ENCODE measurements at places on chromosomes 1 and 21. TPM values are rescaled to one million over a fixed set of nuclear protein-coding genes. Genes with fewer than 3 reads are reported as not detected.

The CFAP74 gene
- not detected for total RNA-seq

The GJA8 gene
- total RNA-seq = not detected

The CD160 gene
- not detected for total RNA-seq

The ADORA3 gene
- total RNA-seq = not detected

The CHRNB2 gene
- not detected for total RNA-seq

The PITHD1 gene
- total RNA-seq = 63.3 TPM

DNA sequence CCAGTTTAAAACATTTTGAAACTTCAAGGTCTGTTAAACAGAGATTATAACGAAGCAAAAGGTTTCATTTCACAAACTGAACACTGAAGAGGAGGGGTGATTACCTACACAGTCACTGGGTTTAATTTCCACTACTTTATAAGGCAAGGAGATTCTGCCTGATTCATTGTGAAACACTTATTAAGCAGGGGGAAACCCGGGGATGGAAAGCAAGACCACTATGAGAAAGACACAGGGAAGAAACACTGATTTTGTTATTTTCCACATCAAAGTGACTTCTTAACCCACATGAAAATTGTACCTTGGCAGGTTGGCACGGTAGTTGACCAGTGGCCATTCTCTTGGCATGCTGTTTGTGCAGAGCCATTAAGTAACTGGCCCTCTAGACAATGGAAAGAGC, 8.1 kb upstream of the F5 start:
- H3K4me3 ChIP-seq = peak overlapping the region; percentile 39
- no peak for DNase-seq
- H3K27me3 ChIP-seq = no peaks in the 10 kb centered on the region

GRCh38 chr1:107195476-107195875, 54.6 kb downstream of the NTNG1 start:
- H3K27ac ChIP-seq = no peak overlapping the region
- H3K36me3 ChIP-seq = no peaks in the 10 kb centered on the region

DNA sequence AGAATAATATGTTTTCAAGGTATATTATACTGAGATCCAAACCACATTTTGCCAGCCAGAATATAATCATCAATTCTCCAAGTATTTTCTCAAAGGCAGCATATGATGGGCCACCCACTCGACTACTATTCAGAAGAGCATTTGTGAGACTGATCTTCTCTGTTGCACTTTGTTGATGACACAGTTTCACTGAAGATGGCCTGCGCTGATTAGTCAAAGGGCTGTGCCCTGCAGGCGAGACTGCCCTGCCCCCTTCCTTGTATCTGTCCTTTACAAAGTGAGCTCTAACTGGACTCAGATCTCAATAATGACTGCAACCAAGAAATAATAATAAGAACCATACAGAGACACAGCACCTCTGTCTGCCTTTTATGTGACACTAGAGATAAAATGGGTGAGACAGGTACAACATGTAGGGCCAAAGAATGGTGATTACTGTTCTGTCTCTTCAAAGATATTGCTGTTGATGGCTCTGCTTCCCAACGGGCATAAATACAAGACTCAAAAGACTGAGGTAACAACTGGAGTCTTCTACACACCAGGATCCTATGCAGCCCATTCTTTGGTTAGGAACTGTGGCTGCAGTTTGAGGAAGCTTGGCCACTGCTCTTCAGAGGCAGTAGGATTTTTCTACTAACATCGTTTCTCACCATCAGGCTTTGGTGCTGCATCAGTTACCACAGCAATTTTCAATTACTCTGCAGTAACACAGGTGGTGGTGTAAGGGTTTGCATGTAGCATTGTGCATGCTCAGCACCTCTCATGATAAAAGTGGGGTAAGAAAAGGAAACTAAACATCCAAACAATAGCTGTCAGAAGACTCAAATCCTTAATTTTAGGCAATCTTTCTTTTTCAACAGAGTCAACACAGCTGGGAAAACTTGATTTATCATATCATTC, 481.1 kb downstream of the PTBP2 start:
- H3K4me1 ChIP-seq = no peaks in the 10 kb centered on the region
- H3K27ac ChIP-seq = no peak overlapping the region
- no peaks in the 10 kb centered on the region for H3K27me3 ChIP-seq
- no peaks in the 10 kb centered on the region for H3K36me3 ChIP-seq
- no peak for DNase-seq

- no peaks in the 10 kb centered on the region for H3K27me3 ChIP-seq
- H3K27ac ChIP-seq = peak overlapping the region; percentile 95
- peaks cover 61% of the 10 kb centered on the region for H3K4me1 ChIP-seq
- peak overlapping the region; percentile 78 for H3K4me3 ChIP-seq
- DNase-seq = no peak
Measured at GRCh38 chr1:62800825-62801306, 16.9 kb downstream of the ATG4C start.

- no peak overlapping the region for H3K4me3 ChIP-seq
- DNase-seq = no peak
- H3K27ac ChIP-seq = no peak overlapping the region
- peaks cover 68% of the 10 kb centered on the region for H3K36me3 ChIP-seq
- peaks cover 8% of the 10 kb centered on the region for H3K4me1 ChIP-seq
- H3K27me3 ChIP-seq = no peaks in the 10 kb centered on the region
Measured at GRCh38 chr21:36199021-36199420, 42.4 kb downstream of the DOP1B start.

- no peaks in the 10 kb centered on the region for H3K36me3 ChIP-seq
- no peak overlapping the region for H3K27ac ChIP-seq
- no peak overlapping the region for H3K4me3 ChIP-seq
- no peak for DNase-seq
- peaks cover 17% of the 10 kb centered on the region for H3K27me3 ChIP-seq
Measured at GRCh38 chr1:22598736-22599135, 35.4 kb downstream of the EPHA8 start.

DNA sequence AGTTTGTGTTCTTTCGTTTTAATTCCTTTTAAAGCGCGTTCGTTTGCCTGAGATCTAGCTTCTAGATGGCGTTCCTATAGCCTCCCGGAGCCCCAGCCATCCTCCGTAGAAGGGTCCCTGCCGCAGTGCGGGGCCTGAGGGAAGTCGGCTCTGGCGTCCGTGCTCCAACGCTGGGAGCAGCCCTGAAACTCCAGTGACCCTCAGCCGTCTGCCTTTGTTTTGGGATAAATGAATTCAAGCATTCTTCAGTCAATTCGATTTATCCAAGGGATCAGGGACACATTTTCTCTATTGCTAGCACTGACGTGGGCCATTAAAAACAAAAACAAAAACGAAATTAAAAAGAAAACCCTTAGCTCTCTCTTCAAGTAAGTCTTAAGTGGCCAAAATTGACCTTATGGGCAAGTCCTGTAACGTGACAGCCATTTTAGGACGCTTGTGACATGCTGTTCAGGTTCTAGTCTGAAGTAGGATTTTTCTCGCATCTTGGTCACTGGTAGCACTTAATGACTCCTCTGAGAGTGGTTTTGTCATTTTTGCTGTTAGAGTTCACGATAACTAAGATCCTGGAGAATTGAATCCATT, 742 bp upstream of the HSPA13 start:
- H3K4me3 ChIP-seq = peak overlapping the region; percentile 98
- H3K27ac ChIP-seq = peak overlapping the region; percentile 97
- DNase-seq = no peak
- peaks cover 18% of the 10 kb centered on the region for H3K36me3 ChIP-seq
- H3K27me3 ChIP-seq = peaks cover under 1% of the 10 kb centered on the region
- peaks cover 37% of the 10 kb centered on the region for H3K4me1 ChIP-seq

- H3K27ac ChIP-seq = no peak within 1 kb of the TSS
- H3K4me1 ChIP-seq = peaks cover 10% of the 10 kb centered on the region
- peaks cover 48% of the 10 kb centered on the region for H3K36me3 ChIP-seq
- no peaks in the 10 kb centered on the region for H3K27me3 ChIP-seq
Measured at GRCh38 chr1:11847667-11848372, at the start of gene NPPA. Gene NPPA (minus strand): TSS chr1:11847783. CDS start chr1:11847684, 99 bp downstream.

DNA sequence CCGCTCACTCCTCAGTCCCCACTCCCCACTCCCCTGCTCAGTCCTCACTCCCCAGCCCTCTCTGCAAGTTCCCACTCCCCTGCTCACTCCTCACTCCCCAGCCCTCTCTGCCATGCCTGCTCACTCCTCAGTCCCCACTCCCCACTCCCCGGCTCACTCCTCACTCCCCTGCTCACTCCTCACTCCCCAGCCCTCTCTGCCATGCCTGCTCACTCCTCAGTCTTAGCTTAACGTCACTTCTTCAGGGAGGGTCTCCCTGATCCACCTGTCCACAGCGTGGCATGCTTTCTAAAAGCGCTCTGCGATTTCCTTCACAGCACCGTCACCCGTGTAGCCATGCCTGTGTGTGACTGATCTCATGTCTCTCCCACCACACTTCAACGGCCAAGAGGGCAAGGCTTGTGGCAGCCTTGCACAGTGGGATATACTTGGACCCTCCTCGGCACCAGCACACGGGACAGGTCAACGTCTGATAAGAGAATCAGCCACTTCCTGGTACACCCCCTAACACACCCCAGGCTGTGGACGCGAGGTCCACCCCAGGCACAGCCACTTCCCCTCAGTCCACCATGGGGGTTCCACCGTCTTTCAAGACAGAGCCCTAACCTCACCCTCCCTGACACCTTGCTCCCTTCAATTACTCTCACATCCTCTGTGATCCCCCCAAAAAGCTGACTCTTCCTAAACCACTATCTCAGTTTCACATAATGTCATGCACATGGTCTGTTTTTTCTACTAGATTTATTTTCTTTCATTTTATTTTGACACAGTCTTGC, 14.0 kb downstream of the PRDM15 start:
- H3K4me1 ChIP-seq = peaks cover 75% of the 10 kb centered on the region
- no peaks in the 10 kb centered on the region for H3K36me3 ChIP-seq
- H3K27ac ChIP-seq = no peak overlapping the region
- DNase-seq = no peak
- peak overlapping the region; percentile 36 for H3K4me3 ChIP-seq

- H3K36me3 ChIP-seq = peaks cover 5% of the 10 kb centered on the region
- H3K4me3 ChIP-seq = no peak overlapping the region
- H3K4me1 ChIP-seq = peaks cover 14% of the 10 kb centered on the region
- H3K27ac ChIP-seq = no peak overlapping the region
- DNase-seq = no peak
- no peaks in the 10 kb centered on the region for H3K27me3 ChIP-seq
Measured at GRCh38 chr1:247173431-247173830, 1.6 kb upstream of the ZNF124 start.

DNA sequence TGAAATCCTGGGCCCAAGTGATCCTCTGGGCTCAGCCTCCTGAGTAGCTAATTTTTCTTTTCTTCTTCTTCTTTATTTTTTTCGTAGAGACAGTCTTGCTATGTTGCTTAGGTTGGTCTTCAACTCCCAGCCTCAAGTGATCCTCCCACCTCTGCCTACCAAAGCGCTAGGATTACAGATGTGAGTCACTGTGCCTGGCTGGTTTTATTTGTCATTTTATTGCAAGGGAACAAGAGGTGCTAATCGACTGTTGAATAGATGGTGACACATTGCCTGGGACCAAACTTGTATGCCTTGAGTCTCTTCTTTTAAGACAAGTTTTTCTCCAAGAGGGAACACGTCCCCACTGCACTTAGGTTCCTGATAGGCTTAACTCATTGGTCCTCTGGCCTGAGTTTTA, 20.0 kb upstream of the KLHDC8A start:
- no peaks in the 10 kb centered on the region for H3K36me3 ChIP-seq
- no peak for DNase-seq
- no peaks in the 10 kb centered on the region for H3K4me1 ChIP-seq
- no peak overlapping the region for H3K27ac ChIP-seq

DNA sequence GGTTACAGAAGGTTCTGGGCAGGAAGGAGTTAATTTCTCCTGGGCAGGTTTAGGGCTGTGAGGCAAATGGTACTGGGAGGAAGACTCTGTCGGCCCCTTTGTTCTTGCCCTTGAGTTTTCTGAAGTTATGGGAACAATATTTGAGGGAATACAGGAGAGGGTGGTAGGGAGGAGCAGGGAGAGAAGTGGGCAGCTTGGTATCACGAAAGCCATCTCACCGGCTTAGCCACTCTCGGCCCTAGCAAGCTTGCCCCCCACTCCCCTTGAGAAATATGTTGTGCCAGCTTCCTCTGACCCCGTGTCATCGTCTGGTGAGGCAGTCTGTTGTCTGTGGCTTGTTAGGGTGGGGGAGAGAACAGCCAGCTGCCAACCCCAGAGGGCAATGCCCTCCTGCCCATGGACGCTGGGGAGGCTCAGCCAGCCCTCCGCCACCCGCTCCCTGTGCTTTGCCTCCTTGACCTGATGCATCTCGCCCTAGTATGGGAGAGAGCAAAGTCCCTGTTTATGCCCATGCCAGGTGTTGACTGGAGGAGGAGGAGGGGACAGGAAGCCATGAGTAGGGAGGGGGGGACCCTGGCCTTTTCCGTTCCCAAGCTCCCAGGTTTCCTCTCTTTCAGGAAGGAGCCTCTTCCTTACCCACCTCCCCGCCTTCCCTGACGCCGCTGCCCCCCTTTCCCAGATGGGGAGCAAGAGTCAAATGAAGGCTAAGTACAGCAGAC, 1.2 kb downstream of the EFNA1 start:
- H3K36me3 ChIP-seq = no peaks in the 10 kb centered on the region
- H3K4me1 ChIP-seq = peaks cover 30% of the 10 kb centered on the region
- peaks cover 41% of the 10 kb centered on the region for H3K27me3 ChIP-seq

- no peak overlapping the region for H3K27ac ChIP-seq
- no peak for DNase-seq
- no peak overlapping the region for H3K4me3 ChIP-seq
- H3K36me3 ChIP-seq = no peaks in the 10 kb centered on the region
- peaks cover 4% of the 10 kb centered on the region for H3K4me1 ChIP-seq
- H3K27me3 ChIP-seq = peaks cover 11% of the 10 kb centered on the region
Measured at GRCh38 chr1:63739452-63739851, 34.4 kb upstream of the ROR1 start.

- DNase-seq = no peak
- no peaks in the 10 kb centered on the region for H3K4me1 ChIP-seq
- peaks cover 23% of the 10 kb centered on the region for H3K27me3 ChIP-seq
- H3K27ac ChIP-seq = no peak overlapping the region
- H3K36me3 ChIP-seq = no peaks in the 10 kb centered on the region
Measured at GRCh38 chr21:38503583-38503982, 5.3 kb upstream of the ERG start.

- H3K27me3 ChIP-seq = peaks cover 19% of the 10 kb centered on the region
- no peaks in the 10 kb centered on the region for H3K36me3 ChIP-seq
- DNase-seq = no peak
Measured at GRCh38 chr1:201653883-201654282, 115.0 kb downstream of the NAV1 start.

- no peaks in the 10 kb centered on the region for H3K36me3 ChIP-seq
- H3K4me1 ChIP-seq = no peaks in the 10 kb centered on the region
Measured at GRCh38 chr21:27769763-27770162, 802.9 kb upstream of the ADAMTS5 start.

DNA sequence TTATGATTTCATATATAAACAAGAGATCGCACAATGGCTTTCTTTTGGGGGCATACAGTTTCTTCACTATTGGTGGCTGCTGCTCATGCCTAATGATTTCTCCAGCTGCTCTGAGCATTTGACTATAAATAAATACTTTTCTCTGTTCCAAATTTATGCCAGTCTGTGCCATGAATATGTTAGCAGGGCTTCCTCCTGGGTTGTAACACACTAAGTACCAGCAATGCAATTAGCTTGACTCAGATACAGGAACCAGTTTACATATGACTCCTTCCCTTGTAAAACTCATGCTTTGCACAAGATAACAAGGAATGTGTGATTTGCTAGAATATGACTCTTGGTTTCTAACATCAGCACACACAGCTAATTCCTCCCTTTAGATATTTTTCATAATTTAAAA, 1629.7 kb downstream of the NCAM2 start:
- no peaks in the 10 kb centered on the region for H3K4me1 ChIP-seq
- H3K27ac ChIP-seq = no peak overlapping the region
- H3K27me3 ChIP-seq = no peaks in the 10 kb centered on the region
- DNase-seq = no peak
- no peaks in the 10 kb centered on the region for H3K36me3 ChIP-seq
